Left ventricle myocardium inferior (tissue), 1 donor: ENCODE measurements at places on chromosomes 5 and 9. TPM values are rescaled to one million over a fixed set of nuclear protein-coding genes. Genes with fewer than 3 reads are reported as not detected.
A peak's percentile ranks its signal among the peaks of the same experiment; 100 is the strongest.

TAS2R1 gene
- total RNA-seq, result not detected

SHISAL2B gene
- not detected for total RNA-seq

SLC36A3 gene
- not detected for total RNA-seq

GRCh38 chr5:109987970-109988369 is 298.2 kb downstream of the MAN2A1 start:
- no peak for DNase-seq

DNA sequence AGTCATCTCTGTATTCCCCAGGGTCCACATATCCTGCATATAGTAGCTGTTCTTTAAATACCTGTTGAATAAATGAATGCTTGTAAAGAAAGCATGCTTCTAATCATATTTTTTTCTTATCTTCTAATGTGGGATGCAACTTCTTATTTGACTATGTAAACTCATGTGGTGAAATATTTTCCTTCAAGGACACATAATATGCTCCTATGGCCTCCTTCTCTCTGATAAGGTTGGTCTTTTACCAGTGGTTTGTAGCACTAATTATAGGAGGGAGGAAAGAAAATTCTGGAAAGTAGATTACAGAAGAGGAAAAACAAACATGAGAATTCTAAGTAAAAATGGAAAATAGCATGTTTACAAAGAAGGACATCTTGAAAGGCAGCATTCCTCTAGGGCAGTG is 28.6 kb upstream of the C5orf63 start:
- DNase-seq, result no peak

- no peak for DNase-seq
Measured at GRCh38 chr9:123434619-123435240, 78.7 kb downstream of the CRB2 start.

DNA sequence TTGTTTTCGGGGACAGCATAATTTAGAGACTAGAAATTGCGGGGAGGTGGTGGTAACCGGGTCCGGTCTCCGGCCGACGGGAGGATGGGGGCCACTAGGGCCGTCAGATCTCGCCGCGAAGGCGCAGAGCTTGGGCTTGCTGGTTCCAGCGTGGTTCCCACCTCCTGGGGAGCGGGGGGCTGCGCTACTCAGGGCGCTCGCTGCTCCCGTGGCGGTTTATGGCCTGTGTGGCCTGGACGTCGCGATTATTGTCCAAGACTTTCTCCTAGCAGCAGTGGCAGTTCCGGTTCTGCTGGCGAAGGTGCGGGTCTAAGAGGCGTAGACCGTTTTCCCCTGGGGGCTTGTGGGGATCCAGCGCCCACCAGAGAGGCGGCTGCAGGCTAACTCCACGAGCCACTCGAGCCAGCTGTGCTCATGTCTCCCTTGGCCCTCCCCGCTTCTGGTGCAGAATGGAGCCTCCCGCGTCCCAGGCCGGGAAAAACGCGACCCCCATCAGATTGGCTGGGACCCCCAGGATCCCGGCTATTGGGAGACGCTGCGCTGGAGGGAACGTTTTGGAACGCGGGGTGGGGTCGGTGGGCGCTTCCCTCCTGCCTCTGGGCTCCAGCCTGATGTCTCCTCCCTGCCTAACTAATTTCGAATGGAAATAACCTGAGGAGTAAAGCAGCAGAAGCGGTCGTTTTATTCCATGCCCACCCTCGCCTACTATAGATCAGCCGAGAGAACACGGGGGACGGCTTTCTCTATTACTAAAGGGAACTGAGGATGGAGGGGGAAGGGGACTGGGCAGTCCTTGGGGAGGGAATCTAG is 87.1 kb downstream of the ENTREP1 start:
- DNase-seq, result no peak

- no peak for DNase-seq
Measured at GRCh38 chr5:142404046-142404477, 79.2 kb upstream of the SPRY4 start.

DNA sequence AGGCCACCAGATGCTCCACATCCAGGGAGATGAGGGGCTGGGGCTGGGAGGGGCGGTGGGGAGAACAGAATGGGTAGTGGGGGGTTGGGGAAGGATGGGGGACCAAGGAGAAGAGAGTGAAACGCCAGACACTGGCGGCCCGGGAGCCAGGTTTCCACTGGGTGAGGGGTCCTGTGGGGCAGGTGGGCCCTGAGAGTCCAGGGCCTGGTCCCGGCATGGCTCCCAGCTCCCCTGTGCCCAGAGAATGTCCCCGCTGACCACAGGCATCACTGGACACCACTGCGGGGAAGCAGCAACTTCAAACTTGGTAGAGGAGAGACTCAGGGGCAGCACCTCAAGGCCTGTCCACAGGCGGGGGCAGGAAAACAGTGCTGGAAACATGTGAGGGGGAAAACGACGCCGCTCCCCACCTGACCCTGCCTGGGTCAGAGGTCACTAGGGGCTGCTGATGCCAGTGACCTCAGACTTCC is 13.2 kb downstream of the NINJ1 start:
- peak; percentile 15 for DNase-seq

DNA sequence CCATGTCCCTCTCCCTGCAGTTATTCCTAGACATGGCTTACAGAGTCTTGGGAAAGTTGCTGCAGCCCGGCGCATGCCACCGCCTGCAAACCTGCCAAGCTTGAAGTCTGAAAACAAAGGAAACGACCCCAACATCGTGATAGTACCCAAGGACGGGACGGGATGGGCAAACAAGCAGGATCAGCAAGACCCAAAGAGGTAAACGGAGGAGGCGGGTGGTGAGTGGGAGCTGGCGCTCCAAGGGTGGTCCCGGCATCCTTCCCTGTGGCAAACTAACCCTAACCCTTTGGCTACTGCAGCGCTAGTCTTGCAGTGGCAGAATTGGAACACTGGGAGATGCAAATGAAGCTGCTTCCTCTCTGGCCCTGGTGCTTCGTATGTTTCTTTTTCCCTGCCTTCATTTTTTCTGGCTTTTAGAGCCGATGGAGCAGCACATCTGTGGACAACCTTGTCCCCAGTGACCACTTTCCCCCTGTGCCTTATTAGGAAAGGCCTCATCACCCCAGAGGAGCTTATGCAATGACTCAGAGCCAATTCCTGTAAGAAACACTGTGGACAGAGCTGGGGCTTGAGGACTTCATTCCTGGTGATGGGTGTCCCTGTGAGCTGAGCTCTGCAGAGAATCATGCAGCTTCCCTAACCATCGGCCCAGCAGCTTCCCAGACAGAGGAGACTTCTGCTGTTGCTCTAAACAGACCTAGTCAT is 38.9 kb downstream of the PRRC2B start:
- no peak for DNase-seq

GRCh38 chr9:35395076-35395705 is 94.7 kb upstream of the RUSC2 start:
- no peak for DNase-seq
